Testis (tissue), 5 donors: ENCODE measurements at places on chromosomes 1 and 21. TPM values are rescaled to one million over a fixed set of nuclear protein-coding genes. Genes with fewer than 3 reads are reported as not detected.
A peak's percentile ranks its signal among the peaks of the same experiment; 100 is the strongest.

GRCh38 chr1:58290685-58291372, 255.7 kb downstream of the OMA1 start:
- DNase-seq, result peak; percentile 46

DNA sequence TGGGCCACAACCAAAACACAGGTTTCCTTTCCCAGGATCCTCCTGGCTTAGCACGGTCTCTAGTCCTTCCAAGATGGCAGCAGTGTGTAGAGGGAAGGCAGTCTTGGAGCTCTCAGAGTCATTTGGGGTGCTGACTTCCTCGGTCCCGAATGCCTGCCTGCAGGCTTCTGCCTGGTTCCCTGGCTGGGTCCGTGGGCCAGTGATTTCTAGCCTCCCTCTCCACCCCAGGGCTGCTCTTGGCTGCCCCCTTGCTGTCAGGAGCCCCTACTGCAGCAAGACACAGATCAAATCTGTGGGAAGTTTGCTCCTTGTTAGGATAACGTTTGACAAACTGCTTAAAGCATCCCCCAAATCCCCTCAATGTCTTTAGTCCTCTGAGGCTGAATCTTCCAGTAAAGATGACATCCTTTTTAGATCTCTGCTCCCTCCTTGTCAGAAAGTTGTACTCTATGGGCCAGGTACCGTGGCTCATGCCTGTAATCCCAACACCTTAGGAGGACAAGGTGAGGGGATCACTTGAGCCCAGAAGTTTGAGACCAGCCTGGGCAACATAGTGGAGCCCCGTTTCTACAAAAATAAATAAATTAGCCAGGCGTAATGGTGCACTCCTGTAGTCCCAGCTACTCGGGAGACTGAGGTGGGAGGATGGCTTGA, 272.5 kb downstream of the RRAGC start:
- DNase-seq, result peak; percentile 67

The HIVEP3 gene
- 7.3 TPM for polyA plus RNA-seq

GRCh38 chr1:214500340-214501055, 50.9 kb downstream of the PTPN14 start:
- peak; percentile 32 for DNase-seq

- DNase-seq, result no peak
Observed at GRCh38 chr1:241688940-241689368, 36.9 kb downstream of the WDR64 start.

DNA sequence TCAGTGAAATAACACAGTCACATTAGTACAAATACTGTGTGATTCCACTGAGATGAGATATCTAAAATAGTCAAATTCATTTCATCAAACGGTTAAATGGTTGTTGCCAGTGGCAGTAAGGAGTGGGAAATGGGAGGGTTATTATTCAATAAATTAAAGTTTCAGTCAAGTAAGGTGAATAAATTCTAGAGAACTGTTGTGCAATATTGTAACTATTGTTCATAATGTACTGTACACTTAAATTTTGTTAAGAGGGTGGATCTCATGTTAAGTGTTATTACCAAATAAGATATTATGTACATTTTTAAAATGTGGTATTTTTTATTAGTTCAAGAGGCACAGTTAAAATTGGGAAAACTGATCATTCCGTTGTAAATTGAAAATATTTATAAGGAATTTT, 463.3 kb upstream of the BRINP3 start:
- DNase-seq, result no peak

DNA sequence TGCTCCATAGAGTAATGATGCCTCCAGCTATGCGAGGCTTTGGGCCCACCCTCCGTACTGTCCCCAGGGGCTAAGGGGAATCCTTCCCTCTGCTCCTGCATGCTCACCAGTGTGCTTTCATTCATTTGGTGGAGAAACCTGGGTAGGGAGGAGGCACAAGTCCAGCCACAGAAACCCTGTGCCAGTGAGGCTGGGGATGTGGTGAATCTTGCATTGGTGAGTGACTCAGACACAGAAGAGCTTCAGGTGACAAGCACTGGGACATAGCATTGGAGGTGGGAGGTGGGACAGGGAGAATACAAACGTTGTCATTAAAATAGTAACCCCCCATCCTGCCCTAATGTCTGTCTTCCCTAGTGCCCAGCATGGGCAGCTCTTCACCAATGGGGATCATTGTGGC, 5.2 kb downstream of the FCGR2A start:
- DNase-seq, result no peak

- DNase-seq, result no peak
Observed at GRCh38 chr1:44949286-44949685, 37.1 kb downstream of the EIF2B3 start.

The SYT14 gene
- 3.4 TPM for polyA plus RNA-seq

The CYP4A11 gene
- not detected for polyA plus RNA-seq

GRCh38 chr21:15850645-15851044, 120.9 kb downstream of the USP25 start:
- DNase-seq, result no peak

The TBX15 gene
- 1.5 TPM for polyA plus RNA-seq

DNA sequence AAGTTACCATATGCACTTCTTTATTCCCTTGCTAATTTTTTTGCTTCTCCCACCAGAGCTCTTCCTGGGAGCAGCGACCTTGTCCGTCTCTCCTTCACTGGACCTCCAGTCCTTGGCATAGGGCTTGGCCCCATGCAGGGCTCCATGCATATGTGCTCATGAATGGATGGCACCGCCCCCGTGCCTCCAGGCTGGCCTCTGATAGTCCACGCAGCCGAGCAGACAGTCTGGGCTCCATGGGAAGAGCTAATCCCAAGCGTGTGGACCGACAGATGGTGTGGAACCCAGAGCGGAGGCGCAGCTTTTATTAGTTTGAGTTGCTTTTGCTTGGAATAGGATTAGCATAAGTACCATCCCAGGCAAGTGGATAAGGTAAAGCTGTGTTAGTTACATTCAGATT, 41.8 kb downstream of the CDCP2 start:
- no peak for DNase-seq

GRCh38 chr1:156797212-156797871, 19.3 kb downstream of the SH2D2A start:
- DNase-seq, result peak; percentile 59

The F5 gene
- 5.2 TPM for polyA plus RNA-seq

The FCRL2 gene
- 0.36 TPM for polyA plus RNA-seq

DNA sequence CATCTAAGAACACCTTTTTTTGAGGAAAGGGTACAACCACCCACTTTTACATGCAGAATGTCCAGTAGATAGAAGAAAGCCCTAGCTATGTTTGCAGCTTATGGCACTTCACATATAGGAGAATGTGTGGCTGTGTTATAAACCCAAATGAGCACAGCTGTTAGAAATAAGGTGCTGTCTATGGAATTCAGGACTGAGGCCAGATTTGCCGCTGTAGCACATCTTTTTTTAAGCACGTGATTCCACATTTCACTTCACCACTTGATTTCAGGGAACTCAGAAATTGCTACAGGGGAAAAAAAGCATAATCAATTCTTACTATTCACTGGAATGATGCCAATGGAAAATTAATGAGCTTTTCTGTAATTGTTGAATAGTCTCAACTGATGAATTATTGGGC, 147.2 kb upstream of the ADAMTS5 start:
- DNase-seq, result no peak

The ATXN7L2 gene
- 28.7 TPM for polyA plus RNA-seq

DNA sequence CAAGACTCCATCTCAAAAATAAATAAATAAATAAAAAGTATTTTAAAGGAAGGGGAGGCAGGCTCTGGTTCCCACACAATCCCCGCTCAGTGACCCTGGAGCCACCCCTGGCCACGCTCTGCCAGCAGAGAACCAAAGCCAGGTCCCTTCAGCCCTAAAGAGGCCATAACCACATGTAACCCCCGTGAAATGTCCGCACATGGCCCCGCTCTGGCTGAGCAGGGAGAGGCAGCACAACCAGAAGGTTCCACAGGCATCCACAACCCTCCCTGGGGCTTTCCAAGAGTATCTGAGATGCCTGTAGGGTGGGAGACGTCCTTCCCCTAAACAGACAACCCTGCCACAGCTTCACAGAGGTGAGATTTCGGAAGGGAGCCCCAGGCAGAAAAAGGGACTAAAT, 1.4 kb upstream of the ARF1 start:
- DNase-seq, result no peak

GRCh38 chr1:76433526-76433925, 359.0 kb downstream of the ST6GALNAC3 start:
- no peak for DNase-seq

- DNase-seq, result no peak
Observed at GRCh38 chr1:105626276-105626987, 1430.0 kb upstream of the PRMT6 start.

DNA sequence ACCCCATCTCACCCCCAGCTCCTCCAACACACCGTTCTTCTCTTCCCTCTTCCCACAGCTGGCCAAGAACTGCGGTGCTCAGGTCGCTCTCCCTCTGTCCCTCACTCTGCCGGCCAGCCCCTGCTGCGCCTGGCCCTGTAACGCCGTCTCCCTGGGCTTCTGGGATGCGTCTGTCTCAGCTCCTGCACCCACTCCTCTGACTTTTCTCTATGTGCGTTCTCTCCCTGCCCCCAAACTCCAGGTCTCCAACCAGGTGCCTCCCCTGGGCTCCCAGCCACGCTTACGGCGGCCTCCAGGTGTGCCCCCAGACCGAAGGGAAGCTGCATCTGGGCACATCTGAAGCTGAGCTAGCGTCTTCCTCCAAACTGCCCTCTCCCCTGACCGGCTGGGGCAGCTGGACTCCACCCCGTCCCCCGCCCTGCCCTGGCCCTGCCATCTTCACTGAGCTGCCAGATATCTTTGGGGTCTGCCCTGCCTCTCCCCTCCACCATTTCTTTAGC, 2.6 kb downstream of the KRTAP10-12 start:
- peak; percentile 7 for DNase-seq

GRCh38 chr21:44456214-44456914, 1.1 kb downstream of the LRRC3 start:
- DNase-seq, result peak; percentile 22

The THAP3 gene
- polyA plus RNA-seq, result 28.7 TPM

The GRHL3 gene
- polyA plus RNA-seq, result 9.5 TPM

- DNase-seq, result peak; percentile 90
Observed at GRCh38 chr21:41777951-41778815, 11.3 kb upstream of the RIPK4 start.

The CLK2 gene
- 37.0 TPM for polyA plus RNA-seq

- no peak for DNase-seq
Observed at GRCh38 chr1:224535641-224536040, 80.5 kb upstream of the CNIH3 start.

The LIPI gene
- polyA plus RNA-seq, result 0.28 TPM

GRCh38 chr1:245183429-245183828, 28.6 kb downstream of the KIF26B start:
- no peak for DNase-seq

DNA sequence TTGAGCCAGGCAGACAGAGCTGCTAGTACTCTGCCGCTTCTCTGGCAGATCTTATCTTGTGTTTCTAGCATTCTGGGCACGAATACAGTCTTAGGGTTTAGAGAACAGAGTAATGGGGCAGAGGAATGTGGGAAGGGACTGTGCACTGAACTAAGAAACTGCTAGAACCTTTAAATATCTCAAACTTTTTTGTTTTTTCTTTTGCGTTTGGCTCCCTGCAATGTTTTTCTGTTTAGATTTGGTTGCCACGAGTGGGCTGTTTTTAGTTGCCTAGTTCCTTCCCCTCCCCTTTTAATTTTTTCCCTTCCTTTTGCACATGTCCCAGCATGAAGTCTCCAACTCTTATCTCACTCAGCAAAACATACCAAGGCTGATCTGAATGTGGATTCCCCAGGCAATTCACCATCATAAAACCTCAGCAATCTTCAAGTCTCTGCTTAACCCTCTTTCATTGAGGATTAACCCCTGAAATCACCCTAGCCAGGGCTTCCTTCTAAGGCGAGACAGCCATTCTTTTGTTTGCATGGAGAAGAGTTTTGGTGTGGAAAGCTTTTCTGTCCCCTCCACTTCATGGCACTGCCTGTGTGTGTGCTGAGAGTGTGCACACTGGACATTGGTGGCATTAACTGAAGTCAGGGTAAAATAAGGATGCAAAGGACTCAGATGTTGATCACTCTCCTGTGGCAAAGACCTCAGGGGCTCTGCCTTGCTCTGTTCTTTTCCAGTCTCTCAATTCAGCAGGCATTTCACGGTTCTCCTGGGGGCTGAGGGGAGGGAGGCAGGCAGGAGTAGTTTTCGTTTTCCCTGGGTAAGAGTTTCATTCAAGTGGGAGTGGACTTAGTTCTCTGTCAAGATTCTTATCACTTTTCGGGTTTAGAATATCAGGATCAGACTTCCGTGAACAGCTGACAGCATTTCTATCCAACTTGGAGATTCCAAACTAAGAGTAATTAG, 2.8 kb upstream of the ATF3 start:
- no peak for DNase-seq

The MNDA gene
- polyA plus RNA-seq, result 6.8 TPM

The AMY2A gene
- 0.63 TPM for polyA plus RNA-seq

DNA sequence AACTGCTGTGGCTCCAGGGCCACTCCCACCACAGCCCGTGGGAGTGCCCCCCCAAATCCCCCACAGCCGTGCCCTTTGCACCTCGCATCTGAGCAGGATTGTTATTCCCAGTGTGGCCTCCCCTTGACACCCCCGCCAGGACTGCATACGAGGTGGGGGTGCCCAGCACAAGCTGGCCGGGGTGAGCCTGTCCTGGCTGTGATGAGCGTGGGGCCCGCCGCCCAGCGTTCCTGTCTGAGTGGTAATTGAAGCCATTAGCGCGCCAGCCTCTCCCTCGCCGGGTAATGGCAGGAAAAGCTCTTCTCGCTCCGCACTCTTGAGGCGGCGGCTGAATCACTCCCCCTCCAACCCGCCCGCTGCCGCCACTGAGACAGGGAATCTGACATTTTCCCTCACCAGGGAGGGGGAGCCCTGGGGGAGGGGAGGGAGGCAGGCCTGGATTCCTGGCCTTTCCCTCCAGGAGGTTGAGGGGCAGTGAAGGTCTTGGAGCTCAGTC, 27.7 kb downstream of the PTPRF start:
- no peak for DNase-seq

- no peak for DNase-seq
Observed at GRCh38 chr1:6200188-6200809, 904 bp upstream of the RPL22 start.

- DNase-seq, result no peak
Observed at GRCh38 chr1:6930732-6931300, 145.6 kb downstream of the CAMTA1 start.

The TTC22 gene
- 1.7 TPM for polyA plus RNA-seq

DNA sequence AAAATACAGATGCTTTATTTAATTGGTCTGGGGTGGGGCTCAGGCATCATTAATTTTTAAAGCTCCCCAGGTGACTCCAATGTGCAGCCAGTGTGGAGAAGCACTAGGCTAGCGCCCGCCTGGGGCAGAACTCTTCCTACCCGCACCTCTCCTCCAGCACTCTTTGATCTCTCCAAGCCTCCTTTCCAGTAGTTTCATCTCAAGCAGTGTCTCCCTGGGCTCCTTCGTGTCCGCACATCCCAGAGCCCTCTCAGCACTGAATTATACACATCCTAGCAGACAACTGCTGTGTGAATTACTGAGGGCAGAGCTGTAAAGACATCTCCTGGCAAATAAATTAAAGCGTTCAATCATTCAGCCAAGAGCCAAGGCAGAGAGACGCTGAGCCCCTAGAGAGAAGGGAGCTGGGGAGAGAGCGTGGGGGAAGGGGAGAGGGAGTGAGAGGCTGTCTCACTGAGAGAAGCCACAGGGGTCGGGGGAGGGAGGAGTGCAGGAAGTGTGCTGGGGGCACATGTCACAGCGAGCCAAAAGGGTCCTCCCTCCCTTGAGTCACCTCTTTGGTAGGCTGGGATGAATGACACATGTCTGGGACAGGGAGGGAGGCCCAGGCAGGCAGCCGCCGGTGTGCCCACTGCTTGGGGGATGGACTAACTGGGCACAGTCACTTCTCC, 21.0 kb upstream of the PARP1 start:
- DNase-seq, result no peak

The CENPF gene
- 7.7 TPM for polyA plus RNA-seq

- no peak for DNase-seq
Observed at GRCh38 chr1:209813902-209814301, 8.0 kb upstream of the IRF6 start.
